ENCODE measurements at places on chromosomes 1 and 21.

DNA sequence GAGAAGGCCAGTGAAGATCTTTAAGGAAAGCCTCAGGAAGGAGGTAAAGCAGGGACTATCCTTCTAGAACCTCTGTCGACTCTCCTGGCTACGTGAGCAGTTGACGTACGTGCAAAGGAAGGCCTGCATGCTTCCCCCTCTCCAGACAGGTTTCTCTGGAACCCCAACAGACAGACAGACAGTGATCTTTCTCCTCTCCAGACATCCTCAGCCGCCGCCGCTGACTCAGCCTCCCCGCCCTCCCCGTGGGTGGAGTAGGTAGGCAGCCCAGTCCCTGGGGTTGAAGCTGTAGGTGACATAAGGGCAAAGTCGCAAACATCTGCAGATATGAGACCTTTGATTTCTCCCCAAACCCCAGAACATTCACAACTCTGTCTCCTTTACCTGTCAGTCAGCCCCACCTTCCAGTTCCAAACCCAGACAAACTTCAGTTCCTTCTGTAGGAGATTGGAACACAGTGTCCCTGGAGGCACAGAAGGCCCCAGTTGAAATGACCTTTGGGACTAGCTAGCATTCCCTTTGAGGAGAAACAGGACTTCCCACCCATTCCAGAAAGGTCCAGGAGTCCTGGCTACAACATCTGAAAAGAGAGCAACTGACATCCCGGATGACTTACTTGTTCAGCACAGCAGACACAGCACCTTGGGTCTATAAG is 146.0 kb upstream of the JUN start:
- no peak for DNase-seq

DNA sequence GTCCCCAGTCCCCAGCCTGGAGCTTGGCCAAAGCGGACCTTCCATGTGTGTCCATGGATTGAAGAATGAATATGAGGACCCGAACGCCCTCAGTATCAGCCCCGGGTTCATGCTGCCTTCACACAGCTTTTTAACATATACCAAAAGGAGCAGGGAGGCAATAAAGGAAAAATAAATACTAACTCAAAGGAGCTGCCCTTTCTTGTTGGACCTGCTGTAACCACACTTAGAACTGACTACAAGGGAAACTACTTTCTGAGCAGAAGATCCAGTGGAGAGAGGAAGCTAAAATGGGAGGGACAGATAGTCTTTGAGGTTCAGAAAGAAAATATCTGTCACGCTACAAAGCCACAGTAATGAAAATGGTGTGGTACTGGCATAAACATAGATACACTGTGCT is 48.6 kb downstream of the CNN3 start:
- no peak for DNase-seq

- no peak for DNase-seq
Observed at GRCh38 chr1:114003431-114003830, 24.2 kb downstream of the OLFML3 start.

DNA sequence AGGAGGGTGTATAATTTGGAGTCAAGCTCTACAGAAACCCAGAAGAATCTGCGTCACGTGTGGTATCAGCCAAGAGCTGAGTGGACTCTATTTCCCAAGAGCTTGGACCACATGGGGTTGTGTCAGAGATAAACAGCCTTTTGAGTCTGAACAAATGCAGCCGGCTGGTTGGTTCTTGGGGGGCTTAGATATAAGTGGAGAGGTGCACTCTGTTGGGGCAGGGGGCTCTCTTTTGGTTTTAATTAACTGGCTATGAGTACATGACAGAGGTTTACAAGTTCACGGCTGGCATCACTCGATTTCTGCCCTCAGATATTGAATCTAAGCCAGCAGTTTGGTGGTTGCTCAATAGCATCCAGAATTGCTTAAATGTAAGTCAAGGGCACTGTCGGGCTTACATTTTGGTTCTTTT is 501 bp upstream of the MRAP start:
- no peak for DNase-seq

DNA sequence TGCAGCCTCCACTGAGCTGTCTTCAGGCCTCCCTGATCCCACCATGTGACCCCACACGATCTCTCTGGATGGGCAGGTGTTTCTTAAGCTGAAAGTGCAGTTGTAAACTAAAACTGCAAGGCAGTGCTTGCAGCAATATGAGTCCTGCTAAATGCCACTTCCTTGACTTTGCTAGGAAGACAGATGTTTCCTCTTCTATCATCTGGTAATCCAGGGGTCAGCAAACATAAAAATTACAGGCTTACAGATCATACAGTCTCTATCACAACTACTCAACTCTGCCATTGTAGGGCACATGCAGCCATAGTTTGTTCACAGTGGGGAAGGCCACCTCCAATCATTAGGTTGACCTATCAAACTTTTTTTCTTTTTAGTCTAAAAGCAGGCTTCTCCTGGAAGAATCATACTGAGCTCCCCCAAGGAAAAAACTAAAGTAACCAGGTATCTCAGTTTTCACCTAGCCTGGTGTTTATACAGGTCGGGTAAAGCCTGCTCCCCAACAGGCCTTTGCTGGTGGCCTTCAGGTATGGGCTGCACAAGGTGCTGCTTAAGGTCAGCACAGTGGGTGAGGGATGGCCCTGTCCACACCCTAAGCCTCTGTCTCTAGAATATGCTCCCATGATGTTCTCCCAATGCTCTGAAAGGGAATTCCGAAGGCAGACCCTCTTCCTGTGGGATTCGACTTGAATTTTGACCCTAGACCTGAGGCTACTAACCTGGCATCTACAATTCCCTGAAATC is 10.8 kb downstream of the ABCA4 start:
- no peak for DNase-seq

DNA sequence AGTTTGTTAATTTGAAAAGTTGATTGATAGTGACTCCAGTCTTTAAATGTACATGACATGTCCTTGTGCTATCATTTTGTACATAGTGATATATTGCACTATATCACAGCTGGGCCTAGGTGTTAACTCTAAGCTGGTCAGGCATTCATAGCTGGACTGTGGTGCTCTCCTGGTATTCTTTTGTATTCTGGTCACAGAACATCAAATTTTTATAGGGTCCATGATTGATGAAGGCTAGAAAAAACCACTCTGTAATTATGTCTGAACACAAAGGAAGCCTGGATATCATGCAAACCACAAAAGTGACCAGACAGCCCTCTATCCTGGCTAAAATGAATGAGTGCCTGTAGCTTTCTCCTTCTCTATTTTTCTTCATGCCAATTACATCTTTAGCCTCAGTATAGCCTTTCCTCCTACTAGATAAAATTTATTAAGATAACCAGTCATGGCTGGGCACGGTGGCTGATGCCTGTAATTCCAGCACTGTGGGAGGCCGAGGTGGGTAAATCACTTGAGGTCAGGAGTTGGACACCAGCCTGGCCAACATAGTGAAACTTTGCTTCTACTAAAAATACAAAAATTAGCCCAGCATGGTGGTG is 134.9 kb upstream of the B3GALT2 start:
- DNase-seq = no peak

DNA sequence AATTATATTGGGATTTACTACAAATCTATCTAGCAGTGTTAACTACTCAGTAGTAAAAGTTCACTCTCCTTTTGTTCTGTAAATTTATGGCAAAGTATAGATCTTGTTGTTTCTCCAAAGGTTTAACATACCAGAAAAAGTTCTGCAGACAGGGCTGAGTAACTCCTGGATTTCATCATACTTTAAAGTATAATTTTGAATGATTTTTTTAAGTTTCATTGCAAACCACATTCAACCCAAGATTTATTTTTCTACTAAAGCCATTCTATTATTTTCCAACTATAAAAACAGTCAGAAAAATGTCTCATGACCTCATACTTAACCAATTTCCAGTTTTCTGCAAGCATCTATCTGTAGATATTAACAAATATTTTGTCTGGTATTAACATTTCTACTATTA is 585.8 kb upstream of the ZRANB2 start:
- DNase-seq = no peak

- DNase-seq = no peak
Observed at GRCh38 chr1:82034812-82035211, 234.1 kb downstream of the ADGRL2 start.

DNA sequence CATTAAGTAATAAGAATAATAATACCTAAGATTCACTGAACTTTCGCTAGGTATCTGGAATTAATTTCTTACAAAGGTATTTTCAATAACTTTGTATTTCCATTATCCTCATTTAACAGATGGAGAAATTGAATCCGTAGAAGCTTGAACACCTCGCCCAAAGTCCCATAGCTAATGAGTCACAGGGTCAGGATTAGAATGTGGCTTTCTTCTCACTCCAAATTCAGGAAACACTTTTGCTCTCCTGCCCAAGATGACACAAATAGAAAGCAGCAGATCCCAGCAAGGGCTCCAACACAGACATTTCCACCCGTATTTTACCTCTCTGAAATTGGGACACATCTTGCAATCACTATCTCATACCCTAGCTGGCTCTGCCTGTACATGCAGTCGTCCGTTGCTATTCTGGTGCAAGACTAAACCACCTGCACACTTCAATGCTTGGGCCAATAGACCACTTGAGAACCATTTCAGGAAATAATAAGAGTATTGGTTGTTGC is 125.9 kb upstream of the GREM2 start:
- no peak for DNase-seq

- DNase-seq = no peak
Observed at GRCh38 chr21:15751037-15751436, 21.3 kb downstream of the USP25 start.

DNA sequence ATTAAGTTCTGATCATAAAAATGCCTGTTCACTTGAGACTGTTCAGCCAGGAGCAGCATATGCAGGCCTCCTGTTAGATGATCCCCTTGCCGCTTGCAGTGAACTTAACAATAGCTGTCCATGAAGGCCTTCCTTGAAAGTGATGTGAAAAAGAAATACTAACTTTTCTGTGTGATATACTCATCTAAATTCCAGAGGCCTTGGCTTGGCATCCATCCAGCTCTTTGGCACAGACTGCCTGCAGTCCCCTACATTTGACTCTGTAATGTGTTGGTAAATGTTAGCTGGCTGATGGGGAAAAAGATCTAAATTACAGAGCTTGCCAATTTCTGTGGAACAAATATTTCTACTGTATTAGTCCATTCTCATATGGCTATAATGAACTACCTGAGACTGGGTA is 73.7 kb downstream of the KCNK2 start:
- no peak for DNase-seq

- no peak for DNase-seq
Observed at GRCh38 chr1:186165303-186165702, 209.8 kb downstream of the TPR start.

DNA sequence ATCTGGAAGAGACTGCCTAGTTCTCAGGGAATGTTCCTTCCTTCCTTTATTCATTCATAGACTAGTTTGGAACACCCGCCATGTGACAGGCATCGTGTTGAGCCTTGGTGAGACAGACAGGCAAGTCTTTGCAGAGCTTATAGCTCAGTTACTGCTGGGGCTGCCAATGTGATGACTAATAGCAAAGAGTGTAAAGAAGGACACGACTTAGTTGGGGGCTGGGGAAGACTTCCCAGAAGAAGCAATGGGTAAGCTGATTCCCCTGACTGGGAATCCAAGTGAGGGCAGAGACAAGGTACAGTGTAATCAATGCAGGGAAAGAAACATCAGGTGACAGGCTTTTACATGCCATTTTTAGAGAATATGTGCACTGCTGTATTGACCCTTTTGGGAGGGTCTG is 51.2 kb downstream of the TENT5C start:
- DNase-seq = no peak

DNA sequence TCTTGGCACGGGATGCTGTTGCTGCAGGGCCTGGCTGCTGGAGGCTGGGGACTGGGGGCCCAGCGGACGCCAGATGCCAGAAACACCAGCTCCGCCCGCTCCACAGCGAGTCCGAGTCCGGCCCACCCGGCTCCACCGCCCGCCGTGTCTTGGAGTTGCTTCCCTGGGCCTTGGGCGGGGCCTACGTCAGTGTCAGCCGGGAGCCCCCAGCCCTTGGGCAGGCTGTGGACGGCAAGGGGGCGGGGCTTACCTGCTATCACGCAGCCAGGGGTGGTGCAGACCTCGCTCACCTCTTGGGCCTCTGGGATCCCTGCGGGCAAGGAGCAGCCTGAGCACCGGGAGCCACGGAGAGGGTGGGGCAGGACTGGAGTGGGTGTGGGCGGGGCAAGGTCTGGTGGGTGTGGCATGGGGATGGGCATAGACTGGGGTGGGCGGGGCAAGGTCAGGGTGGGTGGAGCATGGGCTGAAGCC is 21.8 kb downstream of the MMEL1 start:
- no peak for DNase-seq

- no peak for DNase-seq
Observed at GRCh38 chr1:24591781-24592180, 35.9 kb downstream of the NCMAP start.

GRCh38 chr1:209767096-209767495 is 11.2 kb downstream of the TRAF3IP3 start:
- DNase-seq = no peak

GRCh38 chr1:118151312-118151937 is 33.6 kb downstream of the SPAG17 start:
- DNase-seq = no peak

GRCh38 chr1:206035027-206035426 is 11.3 kb upstream of the CTSE start:
- DNase-seq = no peak

DNA sequence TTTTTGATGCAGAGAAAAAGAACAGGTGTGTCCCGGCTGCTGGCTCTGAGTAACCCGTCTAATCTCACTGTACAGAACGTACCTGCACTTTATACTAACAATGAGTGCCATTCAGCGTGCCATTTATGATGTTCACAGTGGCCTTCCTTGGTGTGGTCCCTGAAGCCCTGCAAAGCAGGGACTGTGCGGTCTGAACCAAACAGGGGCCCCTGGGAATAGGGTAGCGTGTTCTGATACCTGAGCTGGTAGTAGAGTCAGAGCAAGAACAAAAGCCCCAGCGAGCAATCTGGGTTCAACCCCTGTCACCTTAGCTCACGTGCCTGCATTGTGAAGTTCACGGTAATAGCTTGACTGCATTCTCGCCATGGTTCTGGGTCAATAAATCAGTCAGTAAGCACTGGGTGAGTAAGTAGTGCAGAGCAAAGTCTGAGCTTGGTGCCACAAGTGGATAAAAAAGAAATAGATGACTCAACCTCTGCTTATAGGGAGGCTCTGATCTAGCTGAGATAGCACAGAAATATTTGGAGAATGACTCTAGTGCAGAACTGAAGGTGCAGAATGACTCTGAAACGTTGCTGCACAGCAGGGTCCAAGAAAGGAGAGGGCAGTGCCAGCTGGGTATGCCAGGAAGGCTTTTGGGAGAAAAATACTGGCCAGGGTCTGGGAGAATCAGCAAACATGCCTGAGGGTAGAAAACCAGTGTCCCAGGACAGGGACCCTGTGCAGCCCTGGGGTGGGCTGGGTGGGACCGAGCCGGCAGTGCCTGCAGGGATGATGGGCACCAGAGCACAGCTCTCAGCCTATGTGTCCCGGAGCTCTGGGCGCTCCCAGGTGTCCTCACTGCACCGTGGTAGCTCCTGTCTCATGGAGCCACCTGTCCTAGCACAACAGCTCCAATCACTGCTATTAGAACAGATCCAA is 125.9 kb downstream of the RHOU start:
- DNase-seq = no peak
